Amniotic epithelial cell (primary cell): ENCODE measurements at places on chromosomes 4 and X.

- DNase-seq, result peak; percentile 62
Measured at GRCh38 chrX:100864657-100865391, 9.3 kb downstream of the NOX1 start.

- no peak for DNase-seq
Measured at GRCh38 chr4:37651781-37652377, 34.3 kb downstream of the RELL1 start.

GRCh38 chr4:68250151-68250930 lies 4.8 kb upstream of the TMPRSS11B start:
- DNase-seq, result peak; percentile 68

DNA sequence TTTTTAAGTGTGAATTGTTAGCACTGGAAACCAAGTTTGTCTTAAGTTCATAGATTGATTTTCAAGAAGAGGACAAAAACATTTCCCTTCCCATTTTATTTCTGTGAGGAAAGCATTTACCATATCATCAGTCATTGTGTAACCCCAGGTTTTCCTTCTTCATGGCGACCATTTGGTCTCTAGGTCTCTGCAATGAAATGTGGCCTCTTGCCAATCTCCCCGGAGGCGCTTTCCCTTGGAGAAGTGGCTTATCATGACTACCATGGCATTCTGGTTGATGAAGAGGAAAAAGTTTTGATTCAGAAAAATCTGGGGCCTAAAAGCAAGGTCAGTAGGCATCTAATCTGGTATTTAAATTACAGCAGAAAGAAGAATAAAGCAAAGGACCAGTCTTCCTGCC lies 54.4 kb downstream of the ADD1 start:
- peak; percentile 43 for DNase-seq

DNA sequence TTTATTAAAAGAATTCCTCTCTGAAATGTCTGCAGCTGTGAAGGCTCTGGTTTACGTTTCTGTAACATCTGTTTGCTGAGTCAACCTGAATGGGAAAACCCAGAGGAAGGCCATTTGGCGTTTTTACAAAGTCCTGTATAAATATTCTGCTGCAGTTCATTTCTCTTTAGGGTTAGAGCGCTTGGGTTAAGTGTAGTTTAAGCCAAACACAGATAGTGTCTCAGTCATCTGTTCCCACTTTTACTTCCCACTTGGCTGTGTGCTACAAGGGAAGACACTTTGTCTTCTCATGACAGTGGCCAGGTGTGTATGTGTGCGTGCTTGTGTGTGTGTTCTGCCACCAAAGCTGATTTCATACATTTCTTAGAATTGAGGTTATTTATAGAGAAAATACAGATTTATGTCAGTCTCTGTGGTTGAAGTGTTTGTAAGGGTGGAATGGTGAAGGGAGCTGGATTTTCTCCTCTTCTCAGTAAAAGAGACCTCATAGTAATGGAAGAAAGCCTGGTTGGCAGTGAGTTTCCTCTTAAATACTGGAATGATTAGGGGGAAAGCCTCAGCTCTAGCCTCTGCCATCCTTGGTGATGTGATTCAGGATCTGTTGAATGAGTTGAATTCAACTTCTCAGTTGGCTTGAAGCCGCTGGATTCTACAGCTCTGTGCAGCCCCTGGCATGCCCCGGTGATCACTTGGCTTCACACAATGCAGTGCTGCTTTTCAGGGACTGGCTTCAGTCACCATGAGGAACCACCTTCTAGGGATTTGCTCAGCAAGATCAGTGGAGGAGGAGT lies 50.6 kb downstream of the JADE1 start:
- peak; percentile 64 for DNase-seq

DNA sequence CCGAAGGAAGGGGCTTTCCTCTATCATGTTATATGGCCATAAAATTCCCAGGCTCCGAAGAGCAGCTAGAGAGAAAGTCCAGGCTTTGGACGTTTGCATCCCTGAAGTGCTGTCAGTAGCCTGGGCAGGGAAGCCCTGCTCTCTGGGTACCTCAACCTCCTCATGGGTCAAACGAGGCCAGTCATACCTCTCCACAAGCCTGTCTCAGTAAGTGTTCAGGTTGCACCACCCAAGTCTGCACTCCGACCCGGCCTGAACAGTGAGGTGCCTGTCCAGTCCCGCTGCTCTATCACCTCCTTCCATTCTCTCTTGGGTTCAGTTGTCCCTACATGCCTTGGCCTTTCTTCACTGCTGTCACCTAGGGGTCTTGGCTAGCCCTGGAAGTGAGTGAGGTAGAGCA lies 78.9 kb downstream of the STARD8 start:
- DNase-seq, result no peak

- DNase-seq, result no peak
Measured at GRCh38 chr4:622071-622995, 3.0 kb upstream of the PDE6B start.

DNA sequence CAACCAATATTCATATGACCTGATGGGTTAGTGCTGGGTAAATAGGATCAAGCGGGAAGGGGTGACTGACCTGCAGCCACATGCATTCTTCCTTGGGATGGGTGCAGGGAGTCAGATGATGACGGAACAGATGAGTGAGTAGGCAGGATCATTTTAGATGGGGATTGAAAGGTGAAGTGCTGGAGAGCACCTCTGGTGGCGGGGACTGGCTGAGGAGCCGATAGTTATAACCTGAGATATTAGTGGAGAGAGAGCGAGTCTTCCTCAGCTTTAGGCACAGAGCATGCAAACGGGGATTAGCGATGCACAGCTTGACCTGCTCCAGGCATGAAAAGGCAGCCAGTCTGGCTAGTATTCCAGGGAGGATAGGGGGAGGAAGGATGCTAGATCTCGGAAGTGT lies 99.1 kb downstream of the AFF1 start:
- no peak for DNase-seq

- DNase-seq, result peak; percentile 1
Measured at GRCh38 chr4:22897520-22898108, 204.9 kb downstream of the GBA3 start.

- DNase-seq, result no peak
Measured at GRCh38 chr4:113078066-113078465, 28.6 kb downstream of the ANK2 start.

DNA sequence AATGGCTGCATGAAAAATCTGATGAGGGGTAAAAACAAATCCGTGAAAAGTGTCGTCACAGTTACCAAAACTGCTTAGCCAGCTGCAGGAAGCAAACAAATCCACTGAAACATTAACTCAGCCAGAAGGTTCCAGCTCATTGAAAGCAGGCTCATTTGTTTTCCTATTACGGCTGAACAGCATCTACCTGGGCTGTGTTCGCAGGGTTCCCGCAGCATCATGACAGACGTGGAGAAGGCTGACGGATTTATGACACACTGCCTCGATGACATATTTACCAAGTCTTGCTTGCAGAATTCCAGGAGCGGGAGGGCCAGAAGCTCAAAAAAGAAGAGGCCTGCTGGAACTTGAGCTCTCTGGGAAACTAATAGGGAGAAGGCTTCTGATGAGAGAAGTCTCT lies 781.1 kb downstream of the RAB28 start:
- no peak for DNase-seq

GRCh38 chrX:80237072-80237471 lies 183.2 kb upstream of the TENT5D start:
- no peak for DNase-seq

DNA sequence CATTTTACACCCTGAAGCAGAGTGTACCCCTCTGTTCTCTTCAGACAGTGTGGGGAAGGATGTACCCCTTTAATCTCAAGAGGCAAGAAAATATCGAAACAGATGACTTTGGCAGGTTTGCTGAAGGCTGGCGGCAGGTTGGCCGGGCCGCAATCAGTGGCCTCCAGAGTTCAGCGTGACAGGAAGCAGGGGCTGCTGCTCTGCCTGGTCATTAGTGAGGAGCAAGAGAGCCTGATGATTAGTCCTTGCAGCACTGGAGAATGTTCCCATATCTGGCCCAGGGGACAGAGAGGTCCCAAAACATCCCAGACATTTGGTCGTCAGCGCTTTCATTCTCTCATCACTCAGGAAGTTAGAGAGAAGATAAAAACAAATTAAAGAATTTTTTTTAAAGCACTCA lies 352.8 kb downstream of the SPRY1 start:
- no peak for DNase-seq

- DNase-seq, result no peak
Measured at GRCh38 chrX:68698942-68699341, 51.5 kb downstream of the STARD8 start.

- DNase-seq, result no peak
Measured at GRCh38 chr4:184688005-184688404, 38.5 kb downstream of the PRIMPOL start.

DNA sequence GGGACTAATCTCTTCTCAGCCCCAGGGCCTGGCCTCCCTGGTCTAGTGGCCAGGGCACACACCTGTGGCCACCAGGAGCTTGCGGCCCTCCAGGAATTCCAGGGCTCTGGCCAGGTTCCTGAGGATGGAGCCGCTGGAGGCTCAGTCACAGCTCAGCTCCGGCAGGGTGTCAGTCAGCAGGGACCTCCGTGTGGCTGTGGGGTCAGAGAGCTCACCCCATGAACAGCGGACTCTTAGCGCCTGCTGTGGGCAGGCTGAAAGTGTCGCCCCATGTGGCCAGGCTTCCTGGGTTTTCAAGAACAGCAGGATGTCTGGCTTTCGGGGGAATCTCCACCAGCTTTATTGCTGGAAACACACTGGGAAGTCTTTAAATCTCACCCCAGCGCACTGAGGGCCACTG lies 19.3 kb upstream of the SH3TC1 start:
- DNase-seq, result no peak

DNA sequence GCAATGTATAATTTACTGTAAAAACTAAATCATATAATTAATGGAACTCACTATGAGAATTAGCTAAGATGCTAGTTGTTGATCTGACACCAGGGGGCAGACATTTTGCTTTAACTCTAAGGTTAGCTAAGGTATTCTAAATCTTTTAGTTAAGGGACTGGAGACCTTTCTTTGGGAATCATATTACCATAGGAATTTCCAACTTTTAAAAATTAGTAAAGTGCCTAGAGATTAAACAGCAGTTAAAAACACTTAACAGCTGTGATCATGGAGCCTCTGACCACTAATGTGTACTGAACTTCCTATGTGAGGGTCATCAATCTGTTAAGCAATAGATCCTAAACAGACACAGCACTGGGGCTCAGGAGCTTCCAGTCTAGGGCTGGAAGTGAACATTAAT lies 226.6 kb downstream of the NSUN7 start:
- peak; percentile 66 for DNase-seq

- no peak for DNase-seq
Measured at GRCh38 chrX:139909712-139910111, 23.1 kb downstream of the ATP11C start.

DNA sequence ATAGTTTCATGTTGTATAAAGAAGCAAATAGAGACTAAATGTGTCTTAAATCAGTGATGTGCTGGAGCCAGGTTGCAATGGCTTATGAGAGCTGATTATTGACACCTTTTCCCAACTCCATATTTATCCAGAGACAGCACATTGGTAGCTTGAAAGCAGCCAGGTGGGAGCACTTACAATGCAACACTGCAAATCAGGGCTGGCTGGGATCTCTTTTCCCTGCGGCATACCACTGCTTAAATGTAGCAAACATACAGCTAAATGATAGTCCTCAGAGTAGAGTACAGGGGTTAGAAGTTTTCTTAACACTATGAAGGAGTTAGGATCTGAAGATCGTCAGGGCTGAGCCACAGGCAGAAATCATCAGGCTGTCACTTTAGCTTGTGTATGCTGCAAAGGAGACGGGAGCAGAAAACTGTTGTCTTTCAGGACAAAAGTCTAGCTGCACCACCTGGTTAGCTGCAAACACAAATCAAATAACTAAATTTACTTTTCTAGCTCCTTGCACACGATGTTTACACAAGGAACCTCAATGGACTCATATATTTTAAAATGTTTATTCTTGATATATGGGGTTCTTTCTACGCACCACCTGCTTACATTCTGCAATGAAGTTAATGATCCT lies 527.3 kb downstream of the TLL1 start:
- no peak for DNase-seq

DNA sequence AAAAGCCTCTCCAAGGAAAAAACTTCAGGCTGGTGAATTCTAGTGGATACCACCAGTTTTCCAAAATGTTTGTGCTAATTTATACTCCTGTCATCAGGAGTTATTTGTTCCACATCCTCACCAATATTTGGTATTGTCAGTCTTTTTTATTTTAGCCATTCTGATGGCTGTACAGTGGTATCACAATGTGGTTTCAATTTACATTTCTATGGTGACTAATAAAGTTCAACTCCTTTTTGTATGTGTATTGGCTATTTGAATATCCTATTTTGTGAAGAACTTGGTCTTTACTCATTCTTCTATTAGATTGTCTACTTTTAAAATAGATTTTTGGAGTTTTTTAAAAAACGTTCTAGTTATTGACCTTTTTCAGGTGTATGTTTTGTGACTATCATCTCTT lies 33.0 kb upstream of the FRAS1 start:
- no peak for DNase-seq

- no peak for DNase-seq
Measured at GRCh38 chrX:102739657-102740056, 19.1 kb downstream of the GPRASP3 start.

- DNase-seq, result no peak
Measured at GRCh38 chrX:130086447-130087206, 23.7 kb downstream of the ELF4 start.

- peak; percentile 69 for DNase-seq
Measured at GRCh38 chr4:71550220-71551165, 211.7 kb downstream of the SLC4A4 start.

GRCh38 chrX:16196829-16197228 lies 29.5 kb downstream of the MAGEB17 start:
- no peak for DNase-seq

GRCh38 chr4:186882293-186882692 lies 158.6 kb upstream of the FAT1 start:
- DNase-seq, result no peak

DNA sequence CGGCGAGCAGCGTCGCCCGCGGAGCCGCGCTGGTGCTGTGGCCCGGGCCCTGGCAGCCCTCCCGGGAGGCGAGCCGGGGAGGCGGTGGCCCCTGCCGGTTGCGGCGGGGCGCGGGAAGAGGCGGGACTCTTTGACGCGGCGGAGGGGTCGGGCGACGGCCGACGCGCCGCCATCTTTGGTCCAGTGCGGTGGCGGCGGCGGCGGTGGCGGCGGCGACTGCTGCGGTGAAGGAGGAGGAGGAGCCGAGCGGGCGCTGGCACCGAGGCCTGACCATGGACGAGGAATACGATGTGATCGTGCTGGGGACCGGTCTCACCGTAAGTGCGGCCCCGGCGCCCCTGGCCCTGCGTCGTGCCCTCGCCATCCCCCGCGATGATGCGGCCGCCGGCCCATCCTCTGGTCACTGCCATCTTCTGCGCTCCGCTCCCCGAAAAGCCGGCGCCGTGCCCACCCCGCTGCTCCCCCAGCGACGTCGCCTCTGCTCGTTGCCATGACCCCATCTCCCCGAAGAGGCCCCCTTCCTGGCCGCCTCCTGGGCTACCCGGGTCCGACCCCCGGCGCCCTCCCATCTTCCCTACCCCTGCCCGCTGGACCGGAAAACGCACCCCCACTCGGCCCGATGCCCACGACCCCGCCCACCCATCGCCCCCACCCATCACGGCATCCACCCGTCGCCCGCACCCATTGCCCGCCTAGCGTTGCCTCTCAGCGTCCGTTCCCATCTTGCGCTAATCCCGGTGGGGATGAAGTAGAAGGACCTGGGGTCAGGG lies at the start of gene GDI1:
GDI1 (plus strand) TSS at position 172 of the 770 bp plus-strand sequence; CDS start at position 273, 101 bp downstream.
- DNase-seq, result no peak

GRCh38 chrX:98627645-98628044 lies 1743.9 kb downstream of the RPA4 start:
- DNase-seq, result no peak

GRCh38 chr4:105509714-105510113 lies 35.9 kb upstream of the PPA2 start:
- no peak for DNase-seq

- peak; percentile 43 for DNase-seq
Measured at GRCh38 chr4:73021634-73022033, 47.9 kb downstream of the COX18 start.

GRCh38 chr4:56752985-56753384 lies 68.5 kb downstream of the SPINK2 start:
- no peak for DNase-seq
